NCI-H460 (cell line): ENCODE measurements at places on chromosomes 4 and X.

- no peak for DNase-seq
Measured at GRCh38 chrX:105191878-105192277, 28.6 kb downstream of the TEX13A start.

DNA sequence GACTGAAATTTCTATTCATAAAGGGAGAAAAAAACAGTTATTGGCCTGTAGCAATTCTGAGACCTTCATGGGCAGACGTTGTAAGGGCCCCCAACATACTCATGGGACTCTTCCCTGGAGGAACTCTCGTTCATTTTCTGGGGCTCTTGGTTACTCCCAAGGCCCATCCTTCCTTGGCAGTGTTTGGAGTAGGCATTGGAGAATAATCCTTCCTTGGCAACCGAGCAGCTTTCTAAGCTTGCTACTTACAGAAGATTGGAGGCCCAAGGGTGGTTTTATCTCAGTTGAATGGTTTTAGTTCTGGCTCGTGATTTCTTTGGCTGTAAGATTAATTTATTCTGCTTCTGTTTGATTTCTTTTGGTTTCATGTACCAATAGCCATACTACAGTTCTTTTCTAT lies 50.4 kb downstream of the ALG13 start:
- DNase-seq: no peak

GRCh38 chrX:13420545-13421183 lies 100.8 kb upstream of the ATXN3L start:
- no peak for DNase-seq

DNA sequence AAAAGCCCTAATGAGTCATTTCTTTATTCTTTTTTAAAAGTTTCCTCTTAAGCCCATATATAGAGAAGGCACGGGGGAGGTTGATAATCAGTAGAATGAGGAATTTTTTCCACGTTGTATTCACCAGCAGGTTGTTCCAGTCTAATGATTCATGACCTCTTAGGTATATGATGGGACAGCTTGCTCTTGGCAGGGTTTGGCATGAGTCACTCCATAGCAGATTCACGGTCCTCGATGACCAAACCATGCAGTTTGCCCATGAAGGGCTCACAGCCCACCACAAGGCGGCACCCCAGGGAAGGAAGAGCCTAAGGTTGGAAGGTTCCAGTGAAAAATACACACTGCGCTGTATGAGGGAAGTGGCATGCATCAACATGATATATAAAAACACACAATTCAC lies 623.8 kb upstream of the DIPK2B start:
- peak; percentile 56 for DNase-seq

DNA sequence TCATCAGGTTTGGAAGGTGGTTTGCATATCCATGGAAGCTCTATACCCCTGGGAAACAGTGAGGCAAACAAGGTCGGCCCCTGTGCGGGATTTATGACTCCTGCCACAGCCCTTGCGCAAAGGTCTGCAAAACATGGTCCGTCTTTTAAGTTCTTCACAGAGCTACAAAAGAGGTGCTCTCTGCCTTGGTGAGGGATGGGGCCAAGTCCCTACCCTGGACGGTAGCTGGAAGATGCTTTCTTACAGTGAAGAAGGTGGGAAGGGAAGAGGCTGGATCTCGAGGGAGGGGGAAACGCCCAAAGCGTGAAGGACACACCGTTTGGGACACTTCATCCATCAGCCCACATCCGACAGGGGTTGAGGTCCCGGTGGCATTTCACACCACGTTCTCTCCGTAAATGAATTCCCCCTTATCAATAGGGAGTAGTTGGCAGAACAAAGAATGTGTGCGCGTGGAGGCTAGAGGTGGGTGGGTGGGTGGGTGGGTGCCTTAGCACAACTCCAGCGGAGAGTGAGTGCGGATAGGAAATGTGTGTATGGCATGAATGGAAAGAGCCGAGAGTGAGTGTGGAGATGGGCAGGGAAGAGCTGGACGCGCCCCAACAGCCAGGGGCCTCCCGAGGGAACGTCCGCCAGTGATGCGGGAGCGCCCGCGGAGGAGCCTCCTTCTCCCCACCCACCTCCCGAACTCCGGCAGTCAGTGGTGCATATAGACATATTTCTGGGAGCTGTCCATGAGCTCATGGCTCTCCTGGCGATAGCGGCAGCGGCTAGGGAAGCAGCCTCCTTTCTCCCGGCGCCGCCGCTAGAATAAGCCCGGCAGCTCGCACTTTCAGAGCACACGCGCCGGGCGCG lies 68.3 kb downstream of the LARP7 start:
- peak; percentile 30 for DNase-seq

GRCh38 chr4:118012142-118012541 lies 22.1 kb upstream of the NDST3 start:
- DNase-seq: no peak

GRCh38 chr4:153485359-153485758 lies 19.2 kb downstream of the TMEM131L start:
- DNase-seq: no peak

GRCh38 chrX:29471829-29472228 lies 743.5 kb upstream of the MAGEB2 start:
- no peak for DNase-seq

- no peak for DNase-seq
Measured at GRCh38 chr4:87461281-87461700, 38.9 kb downstream of the NUDT9 start.

- DNase-seq: no peak
Measured at GRCh38 chr4:152810715-152811287, 31.0 kb downstream of the ARFIP1 start.

- DNase-seq: no peak
Measured at GRCh38 chr4:26217961-26218676, 102.7 kb upstream of the RBPJ start.

GRCh38 chr4:113057891-113058290 lies 8.4 kb downstream of the ANK2 start:
- DNase-seq: no peak

DNA sequence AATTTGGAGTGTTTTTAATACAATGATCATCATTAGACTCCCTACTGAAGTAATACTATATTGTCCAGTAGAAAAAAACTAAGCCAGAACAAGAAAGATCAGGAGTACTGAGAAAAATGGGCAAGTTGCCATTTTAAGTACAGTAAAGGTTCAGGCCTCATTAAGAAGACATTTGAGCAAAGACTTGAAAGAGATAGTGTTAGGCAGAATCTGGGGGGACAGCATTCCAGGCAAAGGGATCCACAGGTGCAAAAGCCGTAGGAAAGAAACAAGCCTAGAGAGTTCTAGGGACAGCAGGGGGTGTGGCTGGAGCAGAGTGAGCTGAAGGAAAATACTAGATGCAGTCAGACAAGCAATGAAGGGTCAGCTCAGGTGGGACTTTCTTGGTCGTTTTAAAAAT lies 58.1 kb upstream of the INTU start:
- DNase-seq: no peak

GRCh38 chr4:34293459-34293858 lies 1950.9 kb downstream of the ARAP2 start:
- no peak for DNase-seq

DNA sequence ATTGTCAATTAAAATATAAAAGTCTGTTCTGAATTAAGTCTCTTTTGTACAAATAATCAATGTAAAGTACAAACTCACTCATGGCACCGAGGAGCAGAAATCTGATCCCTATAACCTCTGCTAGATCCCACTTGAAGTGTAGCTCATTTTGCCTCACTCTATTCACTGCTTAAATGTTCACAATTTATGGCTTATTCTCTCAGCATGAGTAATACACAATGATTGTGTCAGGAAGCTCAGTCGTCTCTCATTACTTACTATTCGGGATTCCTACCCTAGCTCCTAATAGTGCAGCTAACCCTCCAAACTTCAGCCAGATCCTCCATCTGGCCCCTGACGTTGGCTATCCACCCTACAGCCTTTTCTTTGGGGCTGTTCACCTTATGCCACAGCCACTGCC lies 4.7 kb upstream of the AMMECR1 start:
- DNase-seq: no peak

GRCh38 chr4:169573889-169574288 lies 38.5 kb downstream of the NEK1 start:
- DNase-seq: no peak

GRCh38 chrX:9486786-9487387 lies 22.0 kb downstream of the TBL1X start:
- no peak for DNase-seq

DNA sequence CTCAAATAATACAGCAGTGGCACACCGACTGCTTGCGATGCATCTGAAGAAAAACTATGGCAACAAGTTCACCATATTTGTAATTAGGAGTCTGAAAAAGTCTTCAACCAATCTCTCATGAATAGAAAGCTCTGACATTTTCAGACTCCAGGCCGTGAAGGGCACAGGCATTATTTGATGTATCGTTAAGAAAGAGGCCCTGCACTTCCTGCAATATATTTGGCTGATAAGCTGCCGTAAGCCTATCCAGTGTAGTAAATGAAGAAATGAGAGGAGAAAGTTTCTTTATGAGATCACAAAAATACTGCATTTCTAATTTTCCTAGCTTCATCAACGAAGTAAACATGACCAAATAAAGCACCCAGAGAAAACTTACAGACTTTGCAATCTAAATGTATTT lies 613.8 kb upstream of the TECRL start:
- DNase-seq: no peak

- peak; percentile 70 for DNase-seq
Measured at GRCh38 chrX:20442597-20442996, 175.9 kb upstream of the RPS6KA3 start.

- no peak for DNase-seq
Measured at GRCh38 chrX:125765347-125765746, 400.7 kb downstream of the DCAF12L2 start.

DNA sequence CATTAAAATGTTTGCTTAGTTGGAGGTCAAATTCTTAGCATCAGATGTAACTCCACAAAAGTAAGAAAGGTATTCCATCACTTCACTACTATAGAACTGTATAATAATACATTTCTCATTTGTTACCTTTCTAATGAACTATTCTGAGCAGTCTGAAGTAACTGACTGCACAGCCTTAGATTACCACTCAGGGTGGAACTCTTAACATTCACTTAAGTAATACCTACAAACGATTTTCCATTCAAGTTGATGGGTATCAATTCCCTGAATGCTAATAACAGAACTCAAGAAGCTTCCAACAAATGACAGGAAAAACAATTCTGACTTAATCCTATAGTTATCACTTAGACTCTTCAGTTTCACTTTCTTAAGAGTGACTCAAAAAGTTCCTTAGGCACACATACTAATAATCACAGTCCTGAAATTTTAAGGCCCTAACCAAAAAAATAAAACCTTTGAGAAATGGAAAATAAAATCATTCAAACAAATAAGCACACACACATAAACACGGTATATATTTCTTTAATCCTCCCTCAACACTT lies 20.9 kb downstream of the HNRNPD start:
- no peak for DNase-seq

DNA sequence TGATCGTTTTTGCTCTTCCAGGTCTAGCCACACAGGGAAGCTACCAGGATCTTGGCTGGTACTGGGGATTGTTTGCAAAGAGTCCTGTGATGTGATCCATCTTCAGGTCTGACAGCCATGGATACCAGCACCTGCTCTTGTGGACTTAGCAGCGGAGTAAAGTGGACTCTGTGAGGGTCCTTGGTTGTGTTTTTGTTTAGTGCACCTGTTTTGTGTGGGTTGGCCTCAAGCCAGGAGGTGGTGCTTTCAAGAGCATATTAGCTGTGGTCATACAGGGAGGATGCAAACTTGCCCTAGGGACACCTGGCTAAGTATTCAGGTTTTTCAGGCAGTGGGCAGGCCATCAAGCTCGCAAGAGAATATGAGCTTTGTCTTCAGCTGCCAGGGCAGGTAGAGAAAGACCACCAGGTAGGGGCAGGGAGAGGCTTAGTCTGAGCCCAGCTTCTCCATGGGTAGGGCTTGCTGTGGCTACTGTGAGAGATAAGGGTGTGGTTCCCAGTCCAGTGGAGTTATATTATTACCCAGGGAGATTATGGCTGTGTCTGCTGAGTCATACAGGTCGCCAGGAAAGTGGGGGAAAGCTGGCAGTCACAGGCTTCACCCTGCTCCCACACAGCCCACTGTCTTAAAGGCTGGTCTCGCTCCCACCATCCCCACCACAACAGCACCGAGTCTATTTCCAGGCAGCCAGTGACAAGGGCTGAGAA lies 293.7 kb downstream of the PCDH18 start:
- no peak for DNase-seq

DNA sequence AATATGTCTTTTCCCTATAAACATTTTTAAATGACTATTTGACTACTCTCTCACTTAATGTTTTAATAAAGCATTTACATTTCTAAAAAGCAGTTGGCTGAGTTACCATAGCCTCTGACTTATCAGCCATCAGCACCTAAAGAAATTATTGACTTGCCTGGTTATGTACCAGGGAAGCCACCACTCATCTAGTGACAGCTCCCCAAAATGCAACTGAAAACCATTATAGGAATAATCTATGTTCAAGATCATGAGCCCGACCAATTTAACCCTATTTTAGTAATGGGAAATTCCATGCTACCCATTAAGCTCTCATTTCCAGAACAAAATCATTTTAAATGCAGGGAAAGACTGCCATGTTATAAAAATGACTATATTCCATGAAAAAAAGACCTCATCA lies 34.4 kb downstream of the HDX start:
- no peak for DNase-seq

DNA sequence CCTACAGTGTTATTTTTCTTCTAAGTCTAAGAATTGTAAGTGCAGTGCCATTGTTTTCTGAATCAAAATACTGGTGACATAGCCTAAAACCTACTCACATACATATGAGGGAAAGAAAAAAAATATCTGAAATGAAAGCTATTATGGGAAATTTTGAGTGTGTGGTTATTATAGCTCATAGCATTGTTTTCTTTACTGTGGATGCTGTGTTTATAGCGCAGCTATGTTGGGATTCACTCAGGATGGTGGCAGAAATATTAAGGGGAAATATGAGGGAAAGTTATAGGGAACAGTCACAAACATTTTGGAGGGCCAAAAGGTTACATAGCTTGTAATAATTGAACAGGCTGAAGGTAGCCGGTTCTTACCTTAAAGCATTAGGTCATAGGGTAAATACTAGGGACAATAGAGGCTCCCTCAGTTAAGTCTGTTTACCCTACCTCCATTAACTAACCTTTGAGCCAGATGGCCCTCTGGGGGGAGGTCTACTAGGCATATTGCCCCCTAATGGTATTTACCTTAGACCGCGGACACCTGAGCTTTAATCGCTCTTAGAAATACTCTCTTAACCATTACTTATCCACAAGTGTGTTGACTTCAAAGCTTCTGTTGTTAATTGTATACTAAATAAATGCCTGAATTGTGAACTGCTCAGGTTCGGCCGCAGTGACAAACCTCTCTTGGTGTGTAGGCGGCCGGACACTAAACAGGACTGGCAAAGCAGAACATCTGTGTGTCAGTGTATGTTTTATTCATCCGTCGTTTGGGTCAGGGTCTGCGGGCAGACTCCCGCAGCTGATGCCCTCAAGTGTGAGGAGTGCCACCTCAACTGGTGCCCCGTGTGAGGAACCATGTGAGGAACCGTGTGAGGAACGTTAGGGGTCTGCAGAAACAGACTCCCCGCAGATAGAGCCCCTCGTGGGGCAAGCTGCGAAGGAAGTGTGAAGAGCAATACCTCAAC lies 21.3 kb upstream of the SULT1B1 start:
- no peak for DNase-seq

DNA sequence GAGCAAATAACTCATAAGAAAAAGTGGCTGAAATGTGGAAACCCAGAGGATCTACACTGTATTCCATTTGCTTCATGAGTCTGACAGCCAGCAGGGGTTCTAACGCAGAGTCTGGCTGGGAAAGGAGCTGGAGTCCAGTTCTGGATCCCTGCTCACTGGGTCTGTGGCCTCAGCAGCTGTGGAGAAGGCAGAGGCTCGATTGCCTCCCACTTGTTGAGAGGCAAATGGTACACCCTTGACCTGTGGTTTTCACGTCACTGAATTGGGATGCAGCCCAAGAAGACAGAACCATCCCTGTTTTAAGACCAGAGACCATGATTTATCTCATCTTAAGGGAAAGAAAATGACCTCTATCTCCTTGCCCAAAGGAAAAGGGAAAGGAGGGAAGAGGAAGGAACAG lies 147.0 kb upstream of the NOCT start:
- no peak for DNase-seq
